Stimulated activated CD8-positive, alpha-beta memory T cell treated with anti-CD3 and anti-CD28 coated beads, Interleukin-15, amount 100 ng/mL, for 48 hours (primary cell): ENCODE measurements at places on chromosomes 3 and 15.
A peak's percentile ranks its signal among the peaks of the same experiment; 100 is the strongest.

DNA sequence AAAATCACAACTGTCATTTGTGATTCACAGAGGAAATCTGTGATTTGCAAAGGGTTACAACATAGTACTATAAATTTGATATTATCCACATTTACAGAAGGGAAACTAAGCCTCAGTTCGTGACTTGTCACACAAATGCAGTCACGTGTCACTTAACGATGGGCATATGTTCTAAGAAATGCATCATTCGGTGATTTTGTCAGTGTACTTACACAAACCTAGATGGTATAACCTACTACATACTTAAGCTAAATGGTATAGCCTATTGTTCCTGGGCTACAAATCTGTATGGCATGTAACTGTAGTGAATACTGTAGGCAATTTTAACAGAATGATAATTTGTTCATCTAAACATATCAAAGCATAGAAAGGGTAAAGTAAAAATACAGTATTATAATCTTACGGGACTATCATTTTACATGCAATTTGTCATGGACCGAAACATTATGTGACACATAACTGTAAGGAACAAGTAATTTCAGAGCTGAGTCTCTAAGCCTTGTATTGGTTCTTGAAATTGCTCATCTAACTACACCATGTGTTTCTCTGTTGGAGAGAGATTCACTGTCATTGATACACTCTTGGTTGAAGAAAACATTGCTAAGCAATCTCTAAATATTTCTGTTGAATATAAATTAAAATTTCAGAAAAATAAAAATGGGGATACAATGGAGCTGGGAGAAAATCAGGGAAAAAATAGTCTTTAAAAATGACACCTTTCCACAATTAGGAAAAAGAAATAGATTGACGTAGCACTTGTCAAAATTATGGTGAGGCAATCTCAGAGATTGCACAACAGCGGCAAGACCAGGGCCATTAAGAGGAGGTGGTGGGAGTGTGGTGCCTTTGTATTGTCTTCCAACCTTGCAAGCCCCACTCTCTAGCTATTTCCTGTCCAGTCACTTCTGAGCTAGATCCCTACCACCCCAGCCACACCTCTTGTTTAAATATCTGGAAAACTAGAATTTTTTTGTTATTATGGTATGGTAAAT, 645.8 kb upstream of the TBL1XR1 start:
- DNase-seq: no peak

DNA sequence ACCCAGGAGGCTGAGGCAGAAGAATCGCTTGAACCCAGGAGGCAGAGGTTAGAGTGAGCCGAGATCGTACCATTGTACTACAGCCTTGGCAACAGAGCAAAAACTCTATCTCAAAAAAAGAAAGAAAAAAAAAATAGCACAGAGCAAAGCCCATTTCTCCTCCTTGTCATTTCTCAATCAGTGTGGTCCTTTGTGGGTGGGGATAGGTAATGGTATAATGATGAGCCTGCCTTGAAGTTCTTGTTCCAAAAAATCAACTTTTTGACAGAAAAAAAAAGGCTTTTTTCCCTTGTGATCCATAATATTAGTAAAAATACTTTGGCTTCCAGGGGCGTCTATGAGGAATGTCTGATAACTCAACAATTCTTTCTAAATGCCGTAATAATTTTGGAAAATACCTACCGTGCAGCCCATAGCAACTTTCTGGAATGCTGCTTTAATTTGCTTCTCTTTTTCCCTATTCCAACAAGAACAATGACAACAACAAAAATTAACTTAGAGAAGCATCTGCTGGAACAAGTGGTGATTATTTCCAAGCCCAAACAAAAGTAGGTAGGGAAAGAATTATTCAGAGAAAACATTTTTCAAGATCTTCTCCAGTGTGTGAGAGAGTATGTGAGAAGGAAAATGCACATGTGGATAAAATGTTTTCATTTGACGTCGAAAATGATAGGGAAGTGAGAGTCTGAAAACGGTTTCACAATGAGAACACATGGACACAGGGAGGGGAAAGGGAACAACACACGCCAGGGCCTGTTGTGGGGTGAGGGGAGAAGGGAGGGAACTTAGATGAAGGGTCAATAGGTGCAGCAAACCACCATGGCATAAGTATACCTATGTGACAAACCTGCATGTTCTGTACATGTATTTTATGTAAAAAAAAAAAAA, 337.8 kb downstream of the RBMS3 start:
- DNase-seq: no peak

DNA sequence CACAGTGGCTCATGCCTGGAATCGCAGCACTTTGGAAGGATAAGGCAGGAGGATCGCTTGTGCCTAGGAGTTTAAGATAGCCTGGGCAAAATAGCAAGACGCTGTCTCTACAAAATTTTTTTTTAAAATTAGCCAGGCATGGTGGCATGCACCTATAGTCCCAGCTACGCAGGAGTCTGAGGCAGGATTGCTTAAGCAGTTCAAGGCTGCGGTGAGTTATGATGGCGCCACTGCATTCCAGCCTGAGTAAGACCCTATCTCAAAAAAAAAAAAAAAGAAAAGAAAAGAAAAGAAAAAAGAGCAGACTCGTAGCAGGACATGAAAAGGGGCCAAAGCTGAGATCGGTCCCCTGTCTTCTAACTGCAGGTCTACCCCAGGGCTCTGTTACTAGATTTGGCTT, 18.9 kb downstream of the SRGAP3 start:
- no peak for DNase-seq

GRCh38 chr3:140077406-140077805, 142.4 kb downstream of the CLSTN2 start:
- no peak for DNase-seq

DNA sequence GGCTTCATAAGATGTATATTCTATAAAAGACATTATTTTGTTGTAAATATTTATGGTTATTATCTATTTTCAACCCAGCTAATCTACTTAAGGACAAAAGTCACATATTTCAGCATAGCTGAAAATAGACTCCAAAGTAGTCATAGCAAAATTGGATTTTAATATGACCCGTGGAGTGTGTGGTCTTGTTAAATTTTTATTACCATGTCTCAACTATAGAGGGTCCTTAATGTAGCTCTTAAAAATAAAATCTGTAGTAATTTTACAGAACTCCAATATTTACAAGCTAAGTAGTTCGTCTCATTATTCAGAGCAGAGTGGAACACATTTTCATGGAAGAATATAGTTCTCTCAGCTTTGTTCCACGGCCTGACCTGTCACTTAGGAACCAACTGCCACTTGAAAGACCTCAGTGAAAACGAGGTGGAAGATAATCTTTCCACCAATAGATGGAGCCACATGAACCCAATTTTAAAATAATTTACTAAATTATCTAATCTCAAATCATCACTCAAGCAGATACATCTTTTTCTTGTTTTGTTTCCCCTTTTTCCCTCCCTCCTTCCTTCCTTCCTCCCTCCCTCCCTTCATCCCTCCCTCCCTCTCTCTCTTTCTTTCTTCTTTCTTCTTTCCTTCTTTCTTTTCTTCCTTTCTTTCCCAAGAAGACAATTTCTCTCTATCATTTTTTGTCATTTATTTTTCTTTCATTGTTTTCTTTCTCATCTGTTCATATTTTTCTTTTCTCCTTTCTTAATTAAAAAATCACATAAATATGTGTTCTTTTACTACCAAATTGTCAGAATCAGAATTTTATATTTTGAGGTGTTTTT, 97.2 kb downstream of the CLDN1 start:
- DNase-seq: no peak

DNA sequence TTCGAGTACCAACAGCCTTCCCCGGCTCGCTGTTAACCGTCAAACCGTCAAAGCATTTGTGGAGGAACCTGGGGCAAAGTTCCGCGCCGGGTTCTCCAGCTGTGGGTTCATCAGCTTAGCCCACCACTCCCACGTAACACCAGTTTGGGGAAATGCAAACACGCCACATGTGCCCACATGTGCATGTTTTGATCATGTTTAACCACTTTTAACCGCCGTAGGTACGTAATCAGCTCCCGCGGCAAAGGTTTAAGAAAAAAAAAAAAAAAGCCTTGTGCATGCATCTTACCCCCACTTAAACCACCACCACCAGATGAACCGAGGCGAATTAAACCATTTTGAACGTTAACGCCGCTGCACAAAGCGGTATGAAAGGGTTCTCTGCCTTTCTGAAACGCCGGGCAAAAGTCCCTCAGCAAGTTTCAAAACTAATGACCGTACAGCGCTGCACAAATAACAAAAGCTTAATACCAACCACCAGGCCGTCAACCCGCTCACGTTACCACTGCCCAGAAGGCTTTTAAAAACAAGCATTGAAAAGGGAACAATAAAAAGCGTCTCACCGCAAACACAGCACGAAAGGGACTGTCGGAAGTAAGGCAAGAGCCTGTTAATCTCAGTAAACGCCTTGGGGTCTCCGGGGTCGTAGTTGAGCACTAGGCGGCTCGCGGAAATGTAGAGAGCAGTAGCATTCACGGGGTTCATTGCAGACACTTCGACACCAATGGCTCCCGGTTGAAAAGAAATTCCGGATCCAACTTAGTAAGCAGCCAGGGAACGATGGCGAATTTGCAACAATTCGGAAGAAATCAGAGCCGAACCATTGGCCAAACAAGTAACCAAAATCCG, 1.5 kb downstream of the MSL2 start:
- DNase-seq: peak; percentile 72

- DNase-seq: no peak
These were observed 5.1 kb downstream of the GPD1L start for GRCh38 chr3:32111560-32111959.

DNA sequence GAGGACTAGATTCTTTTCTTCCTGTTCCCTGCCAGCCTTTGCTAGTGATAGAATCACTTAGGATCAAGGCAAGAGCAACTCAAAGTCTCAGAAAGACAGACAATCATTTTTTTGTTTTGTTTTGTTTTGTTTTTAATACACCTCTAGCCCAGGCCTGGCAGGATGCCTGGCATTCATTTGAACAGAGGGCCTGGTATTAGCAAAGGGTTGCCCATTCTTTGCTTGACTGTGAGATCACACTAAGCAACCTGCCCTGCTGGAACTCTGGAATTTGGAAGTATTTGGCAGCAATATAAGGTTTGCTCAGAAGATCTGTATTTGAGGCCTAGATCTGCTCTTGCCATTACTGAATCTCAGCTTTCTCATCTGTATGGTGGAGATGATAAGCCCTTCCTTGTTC, 21.8 kb upstream of the ATP13A5 start:
- no peak for DNase-seq

DNA sequence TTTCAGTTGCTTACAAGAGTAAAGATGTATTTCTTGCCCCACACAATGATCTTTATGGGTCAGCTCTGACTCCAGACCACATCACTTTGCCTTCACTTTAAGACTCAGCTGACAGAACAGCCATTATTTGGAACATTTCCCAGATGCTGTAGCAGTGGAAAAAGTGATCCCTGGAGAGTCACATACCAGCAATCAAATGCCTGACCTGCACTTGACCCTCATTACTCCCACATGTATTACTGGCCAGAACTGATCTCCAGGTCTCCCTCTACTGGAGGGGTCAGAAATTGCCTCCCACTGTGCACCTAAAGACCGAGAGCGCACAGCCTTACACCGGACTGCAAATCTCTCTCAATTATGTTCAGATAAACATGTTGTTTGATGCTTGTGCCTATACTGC, 88.6 kb upstream of the ZNF385D start:
- no peak for DNase-seq

DNA sequence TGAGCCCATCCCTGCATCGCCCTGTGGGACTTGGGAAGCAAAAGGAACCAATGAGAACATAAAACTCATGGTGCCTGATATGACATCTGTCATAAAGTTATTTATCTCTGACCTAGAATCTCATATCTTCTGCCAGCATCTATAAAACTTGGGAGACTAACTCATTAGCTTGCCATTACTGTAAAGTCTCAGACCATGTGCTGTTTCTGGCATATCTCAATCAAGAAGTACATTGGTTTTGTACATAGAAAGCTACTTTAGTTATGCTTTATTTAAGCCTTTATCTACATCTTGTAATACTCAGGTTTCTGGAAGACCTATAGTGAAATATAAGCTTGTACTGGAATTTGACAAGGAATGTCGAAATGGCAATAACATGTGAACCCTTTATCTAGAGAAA, 112.5 kb downstream of the ZNF385D start:
- no peak for DNase-seq

- peak; percentile 11 for DNase-seq
These were observed 7.6 kb upstream of the TMEM44 start for GRCh38 chr3:194640829-194641228.

DNA sequence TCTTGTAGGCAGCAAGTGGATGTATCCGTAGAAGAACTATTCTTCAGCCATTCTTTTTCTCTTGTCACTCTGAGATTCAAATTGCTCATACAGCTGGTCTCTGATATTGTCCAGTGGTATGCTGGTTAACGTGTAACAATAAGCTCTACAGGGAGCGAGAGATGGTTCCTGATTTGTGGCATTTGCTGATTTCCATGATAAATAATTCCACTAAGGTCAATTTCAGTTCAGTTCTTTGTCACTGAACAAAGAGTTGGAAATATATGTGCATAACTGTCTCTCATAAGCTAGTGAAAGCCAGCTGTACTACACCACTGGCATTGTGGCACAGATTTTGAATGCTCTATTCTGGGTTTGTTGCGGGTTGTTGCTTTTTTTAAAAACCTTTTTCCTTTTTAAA, 131.7 kb downstream of the MTHFS start:
- no peak for DNase-seq

DNA sequence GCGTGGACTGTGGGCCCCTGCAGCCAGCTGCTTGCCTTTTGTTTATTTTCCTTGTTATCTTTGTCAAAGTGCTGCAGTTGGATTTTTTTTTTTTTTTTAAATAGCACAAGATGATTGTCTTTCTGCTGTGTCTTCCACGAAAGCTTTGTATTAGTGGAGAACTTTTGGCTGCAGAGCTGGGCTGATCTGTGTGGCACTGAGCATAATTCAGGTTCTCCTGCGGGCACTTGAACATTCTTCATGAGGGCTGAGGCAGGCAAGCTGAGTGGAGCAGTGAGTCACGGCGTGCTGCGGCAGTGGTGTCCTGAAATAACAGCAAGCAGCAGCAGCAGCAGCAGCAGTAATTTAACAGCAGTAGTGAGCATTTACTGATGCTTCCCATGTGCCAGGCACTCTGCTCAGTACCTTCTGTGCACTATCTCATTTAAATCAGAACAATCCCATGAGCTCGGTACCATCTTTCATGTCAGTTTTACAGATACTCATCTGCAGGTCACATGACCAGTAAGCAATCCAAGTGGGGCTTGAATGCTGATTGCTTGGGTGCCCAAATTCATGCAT, 45.8 kb downstream of the MITF start:
- DNase-seq: no peak
